ENCODE measurements at places on chromosomes 13 and 19.

- no peak for DNase-seq
Observed at GRCh38 chr13:66402066-66402465, 828.1 kb downstream of the PCDH9 start.

- DNase-seq = no peak
Observed at GRCh38 chr19:1441022-1441426, 2.8 kb downstream of the RPS15 start.

- no peak for DNase-seq
Observed at GRCh38 chr13:26202365-26202972, 19.6 kb downstream of the RNF6 start.

GRCh38 chr13:110914081-110914330, 863 bp downstream of the ANKRD10 start:
- DNase-seq = no peak

GRCh38 chr13:40236566-40237168, 429.8 kb downstream of the FOXO1 start:
- DNase-seq = no peak

GRCh38 chr13:94997126-94997525, 284.8 kb upstream of the SOX21 start:
- DNase-seq = no peak

DNA sequence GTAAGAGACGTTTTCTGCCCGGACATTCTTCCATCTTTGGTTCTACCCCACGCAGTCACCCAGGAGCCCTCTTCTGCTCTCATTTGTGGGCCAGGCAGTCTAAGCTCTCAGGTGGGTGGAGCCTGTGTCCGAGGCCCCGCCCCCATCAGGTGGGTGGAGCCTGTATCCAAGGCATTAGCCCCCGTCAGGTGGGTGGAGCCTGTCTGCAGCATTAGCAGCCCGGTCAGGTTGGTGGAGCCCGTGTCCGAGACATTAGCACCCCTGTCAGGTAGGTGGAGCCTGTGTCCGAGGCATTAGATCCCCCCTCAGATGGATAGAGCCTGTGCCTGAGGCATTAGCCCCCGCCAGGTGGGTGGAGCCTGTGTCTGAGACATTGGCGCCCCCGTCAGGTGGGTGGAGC, 45.5 kb upstream of the C13orf46 start:
- DNase-seq = no peak

- DNase-seq = peak; percentile 30
Observed at GRCh38 chr13:73060251-73061160, 1.7 kb downstream of the KLF5 start.

DNA sequence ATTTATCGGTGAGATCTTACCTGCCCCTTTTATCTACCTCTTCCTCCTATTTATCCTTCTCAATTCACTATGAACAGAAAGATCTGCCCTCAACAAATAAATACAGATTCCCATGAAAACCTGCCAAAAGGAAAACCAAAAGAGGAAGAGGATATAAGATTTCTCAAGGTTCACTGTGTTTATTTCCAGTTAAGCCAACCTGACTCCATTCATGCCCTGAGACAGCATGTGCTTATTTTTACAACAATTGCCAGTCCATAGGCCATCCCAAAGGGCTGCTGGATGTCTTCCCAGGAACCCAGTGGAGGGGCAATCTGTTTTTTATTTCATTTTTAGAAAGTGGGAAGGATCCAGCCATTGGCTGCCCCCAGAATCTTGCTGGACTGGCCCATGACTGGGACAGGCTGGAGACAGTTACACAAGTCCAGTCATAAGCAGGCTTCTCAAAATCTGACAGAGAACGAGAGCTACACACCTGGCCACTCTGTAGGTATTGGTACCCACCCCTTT, 209.1 kb downstream of the IRS2 start:
- no peak for DNase-seq

GRCh38 chr13:96454466-96454865, 364.6 kb downstream of the HS6ST3 start:
- DNase-seq = no peak

- DNase-seq = no peak
Observed at GRCh38 chr19:48817585-48818124, 6.8 kb upstream of the BCAT2 start.

GRCh38 chr19:35696835-35697234, 7.5 kb upstream of the ZBTB32 start:
- DNase-seq = no peak

- no peak for DNase-seq
Observed at GRCh38 chr13:78045916-78046315, 127.3 kb upstream of the EDNRB start.

DNA sequence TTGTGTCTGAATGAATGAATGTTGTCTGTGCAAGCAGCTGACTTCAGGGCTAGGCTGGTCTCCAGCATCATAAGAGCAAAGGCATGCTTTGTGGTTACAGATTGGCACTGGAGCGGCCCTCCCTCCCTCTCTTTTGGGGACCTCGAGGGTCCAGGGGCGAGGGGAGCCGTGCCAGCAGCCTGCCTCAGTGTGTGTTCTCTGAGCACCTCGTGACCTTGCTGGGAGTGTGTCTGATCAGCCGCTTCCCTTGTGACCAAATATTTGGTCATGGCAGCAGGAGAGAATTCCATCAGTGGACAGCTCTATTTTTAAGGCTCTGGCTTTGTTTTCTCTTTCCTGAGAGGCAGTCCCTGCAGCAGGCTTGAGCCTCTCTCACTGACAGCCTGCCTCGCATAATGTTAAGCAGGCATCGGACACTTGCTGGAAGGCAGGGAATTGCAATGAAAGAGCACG, 329.7 kb downstream of the UQCRFS1 start:
- DNase-seq = no peak

GRCh38 chr13:112729408-112729807, 39.6 kb downstream of the ATP11A start:
- no peak for DNase-seq

- no peak for DNase-seq
Observed at GRCh38 chr13:111227405-111227804, 93.0 kb upstream of the TEX29 start.

- DNase-seq = no peak
Observed at GRCh38 chr19:7916103-7916954, 1.7 kb downstream of the TGFBR3L start.

DNA sequence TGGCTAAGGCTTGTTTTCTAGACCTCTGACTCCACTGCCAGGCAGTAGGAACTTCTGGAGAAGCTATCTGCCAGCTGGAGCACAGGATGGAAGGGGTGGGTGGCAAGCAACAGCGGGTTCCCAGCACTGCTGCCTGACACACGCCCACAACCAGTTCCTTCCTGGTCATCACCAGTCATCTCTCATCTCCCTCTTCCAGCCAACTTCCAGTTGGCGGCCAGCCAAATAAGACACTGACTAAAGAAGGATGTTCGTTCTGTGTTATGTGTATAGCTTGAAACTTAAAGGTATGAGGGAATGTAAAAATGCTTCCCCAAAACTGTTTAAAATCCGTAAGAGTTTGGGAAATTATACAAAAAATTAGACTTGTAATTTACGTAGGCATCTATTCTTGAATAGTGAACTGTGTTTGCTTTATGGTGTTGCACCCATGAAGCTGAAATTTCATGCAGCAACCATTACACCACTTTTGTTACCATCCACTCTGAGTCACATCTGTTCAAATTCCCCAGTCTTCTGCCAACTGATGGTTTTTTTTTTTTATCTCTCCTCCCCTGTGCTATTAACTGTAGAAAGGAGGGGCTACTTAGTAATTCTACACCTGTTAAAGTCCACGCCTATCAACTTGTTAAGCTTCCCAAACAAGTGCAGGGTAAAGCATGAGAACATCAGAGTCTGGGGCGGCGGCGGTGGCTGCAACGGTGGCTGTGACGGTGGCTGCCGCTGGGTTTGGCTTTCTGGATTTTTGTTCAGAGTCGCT, 86.2 kb upstream of the FRY start:
- no peak for DNase-seq

- DNase-seq = no peak
Observed at GRCh38 chr19:49589502-49589905, 1.5 kb upstream of the PRR12 start.

DNA sequence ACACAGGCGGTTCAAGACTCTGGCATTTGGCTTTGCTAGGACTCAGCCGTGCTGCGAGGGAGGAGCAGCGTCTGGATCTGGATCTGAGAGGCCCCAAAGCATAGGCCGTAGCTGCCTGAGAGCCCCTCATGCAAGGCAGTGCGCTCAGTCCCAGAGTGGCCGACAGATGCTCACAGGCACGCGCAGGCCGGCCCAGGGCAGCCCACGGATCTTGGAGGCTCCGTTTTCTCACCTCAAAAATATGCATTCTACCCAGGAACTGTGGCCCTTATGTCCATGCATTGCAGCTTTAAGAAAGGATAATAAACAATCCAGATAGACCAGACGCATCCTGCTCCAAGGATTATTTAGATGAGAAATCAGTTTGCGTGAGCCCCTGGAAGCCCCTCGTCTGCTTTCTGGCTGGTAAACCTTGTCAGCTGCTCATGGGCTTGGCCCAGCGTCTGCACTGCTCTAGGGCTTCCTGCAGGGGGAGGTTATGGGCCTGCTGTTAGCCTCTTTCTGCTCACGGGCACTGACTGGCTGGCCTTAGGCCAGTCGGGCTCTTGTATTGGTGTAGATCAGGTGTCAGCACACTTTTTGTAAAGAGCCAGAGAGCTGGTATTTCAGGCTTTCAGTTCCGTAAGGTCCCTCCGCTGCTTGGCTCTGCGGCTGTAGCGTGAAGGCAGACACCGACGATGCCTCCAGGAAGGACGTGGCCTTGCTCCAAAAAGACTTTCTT, 24.2 kb downstream of the TEX29 start:
- DNase-seq = no peak

- no peak for DNase-seq
Observed at GRCh38 chr19:53962887-53963431, at the start of gene CACNG8. Gene CACNG8, plus strand, starts transcription at chr19:53962937.

DNA sequence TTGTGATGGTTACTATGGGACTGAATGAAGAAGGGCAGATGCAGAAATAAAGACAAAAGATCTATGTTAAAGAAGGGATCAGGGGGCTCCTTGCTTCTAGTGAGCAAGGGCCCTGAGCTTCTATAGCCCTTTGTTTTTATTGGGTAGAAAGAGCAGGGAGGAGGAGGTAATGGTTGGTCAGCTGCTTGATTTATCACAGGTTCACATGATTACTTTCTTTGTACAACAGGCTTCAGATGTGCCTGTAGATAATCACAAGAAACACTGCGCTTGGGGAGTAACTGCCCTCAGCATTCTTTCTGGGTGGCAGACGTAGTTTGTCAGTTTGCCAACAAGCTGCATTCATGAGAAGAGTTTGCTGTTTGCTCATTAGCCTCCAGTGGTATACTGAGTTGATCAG, 4.8 kb upstream of the ZNF439 start:
- DNase-seq = peak; percentile 38

- DNase-seq = no peak
Observed at GRCh38 chr13:51222037-51222685, at the start of gene FAM124A. Gene FAM124A, plus strand, starts transcription at chr13:51222398. Its CDS starts 104 bp downstream, at chr13:51222502.

DNA sequence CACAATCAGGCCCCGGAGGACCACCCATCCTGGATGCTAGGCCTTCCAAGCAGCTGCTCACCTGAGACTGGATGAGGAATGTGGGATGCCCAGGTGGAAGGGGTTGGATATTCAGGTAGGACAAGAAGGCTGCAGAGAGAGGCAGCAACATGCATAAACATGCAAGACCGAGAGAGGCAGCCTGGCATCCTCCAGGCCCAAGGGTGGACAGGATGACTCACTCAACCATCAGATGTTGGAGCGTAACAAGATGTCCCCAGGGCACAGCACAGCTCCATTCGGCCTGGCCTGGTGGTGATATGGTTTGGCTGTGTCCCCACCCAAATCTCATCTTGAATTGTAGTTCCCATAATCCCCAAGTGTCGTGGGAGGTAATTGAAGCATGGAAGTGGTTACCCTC, 10.0 kb upstream of the CABP5 start:
- DNase-seq = no peak

GRCh38 chr19:50725218-50725910, 2.2 kb downstream of the CLEC11A start:
- DNase-seq = no peak

GRCh38 chr19:41616792-41617621, 9.9 kb downstream of the CEACAM4 start:
- peak; percentile 25 for DNase-seq
